ENCODE measurements at places on chromosomes 2 and 18.

DNA sequence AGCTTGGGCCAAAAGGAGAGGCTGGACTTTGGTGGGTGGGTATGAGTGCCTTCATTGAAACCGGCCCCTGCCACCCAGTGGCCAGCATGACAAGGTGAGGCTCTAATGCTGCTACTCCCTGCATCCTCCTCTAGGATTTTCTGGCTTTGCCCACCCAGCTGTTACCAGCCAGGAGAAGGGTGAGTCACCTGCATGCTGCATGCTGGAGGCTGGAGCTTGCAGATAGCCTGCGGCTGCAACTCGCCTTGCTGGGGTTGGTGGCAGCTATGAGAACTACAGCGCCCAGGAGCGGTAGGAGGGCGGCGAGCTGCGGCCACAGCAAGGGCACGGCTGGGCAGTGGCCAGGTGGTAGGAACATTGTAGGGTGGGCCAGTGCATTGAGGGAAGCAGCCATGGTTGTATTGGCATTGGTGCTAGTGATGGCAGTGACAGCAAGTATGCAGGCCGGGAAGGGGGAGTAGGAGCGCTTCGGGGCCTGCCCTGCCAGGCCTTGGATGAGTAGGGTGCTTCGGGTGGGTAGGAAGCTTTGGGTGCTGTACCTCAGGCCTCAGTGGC, 75.4 kb upstream of the SLC35G4 start:
- no peak for DNase-seq

- no peak for DNase-seq
Measured at GRCh38 chr18:36107477-36107876, 21.7 kb downstream of the SLC39A6 start.

- no peak for DNase-seq
Measured at GRCh38 chr2:101740555-101740964, 43.1 kb downstream of the MAP4K4 start.

- DNase-seq, result no peak
Measured at GRCh38 chr18:8656232-8656631, 47.0 kb downstream of the RAB12 start.

DNA sequence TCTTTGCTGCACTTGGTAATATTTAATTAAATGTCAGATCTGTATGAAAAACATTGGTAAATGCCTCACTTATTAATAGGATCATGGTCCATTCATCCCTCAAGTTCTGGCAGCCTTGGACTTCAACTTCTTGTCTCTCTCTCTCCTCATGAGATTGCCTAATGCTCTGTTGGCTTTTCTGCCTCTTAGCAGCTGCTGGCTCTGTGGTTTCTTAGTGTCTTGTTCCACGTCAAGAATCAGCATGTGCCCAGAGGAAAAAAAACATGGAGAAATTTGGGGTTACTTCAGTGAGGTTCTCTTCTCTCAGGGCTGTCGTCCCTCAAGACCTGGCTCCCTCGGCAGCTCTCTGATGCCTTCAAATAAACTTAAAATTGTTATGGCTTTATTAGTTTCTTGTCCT, 75.4 kb downstream of the TAF4B start:
- DNase-seq, result no peak

- DNase-seq, result no peak
Measured at GRCh38 chr2:163887182-163887581, 151.4 kb upstream of the FIGN start.

GRCh38 chr18:76456823-76457222, 38.2 kb downstream of the ZNF516 start:
- no peak for DNase-seq

DNA sequence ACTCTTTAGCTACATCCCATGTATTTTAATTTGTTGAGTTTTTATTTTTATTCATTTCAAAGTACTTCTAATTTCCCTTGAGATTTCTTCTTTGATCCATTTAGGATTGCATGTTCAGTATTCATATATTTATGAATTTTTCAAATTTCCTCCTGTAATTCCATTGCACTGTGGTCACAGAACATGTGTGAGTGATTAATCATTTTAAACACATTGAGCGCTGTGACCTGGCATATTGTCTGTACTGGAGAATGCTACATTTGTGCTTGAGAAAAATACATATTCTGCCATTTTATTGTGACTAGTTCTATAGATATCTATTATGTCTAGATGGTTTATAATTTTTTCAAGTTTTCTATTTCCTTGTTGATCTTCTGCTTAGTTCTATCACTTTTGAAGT, 353.7 kb downstream of the RAD51AP2 start:
- DNase-seq, result no peak

- no peak for DNase-seq
Measured at GRCh38 chr2:85429213-85429923, 10.9 kb downstream of the SH2D6 start.

DNA sequence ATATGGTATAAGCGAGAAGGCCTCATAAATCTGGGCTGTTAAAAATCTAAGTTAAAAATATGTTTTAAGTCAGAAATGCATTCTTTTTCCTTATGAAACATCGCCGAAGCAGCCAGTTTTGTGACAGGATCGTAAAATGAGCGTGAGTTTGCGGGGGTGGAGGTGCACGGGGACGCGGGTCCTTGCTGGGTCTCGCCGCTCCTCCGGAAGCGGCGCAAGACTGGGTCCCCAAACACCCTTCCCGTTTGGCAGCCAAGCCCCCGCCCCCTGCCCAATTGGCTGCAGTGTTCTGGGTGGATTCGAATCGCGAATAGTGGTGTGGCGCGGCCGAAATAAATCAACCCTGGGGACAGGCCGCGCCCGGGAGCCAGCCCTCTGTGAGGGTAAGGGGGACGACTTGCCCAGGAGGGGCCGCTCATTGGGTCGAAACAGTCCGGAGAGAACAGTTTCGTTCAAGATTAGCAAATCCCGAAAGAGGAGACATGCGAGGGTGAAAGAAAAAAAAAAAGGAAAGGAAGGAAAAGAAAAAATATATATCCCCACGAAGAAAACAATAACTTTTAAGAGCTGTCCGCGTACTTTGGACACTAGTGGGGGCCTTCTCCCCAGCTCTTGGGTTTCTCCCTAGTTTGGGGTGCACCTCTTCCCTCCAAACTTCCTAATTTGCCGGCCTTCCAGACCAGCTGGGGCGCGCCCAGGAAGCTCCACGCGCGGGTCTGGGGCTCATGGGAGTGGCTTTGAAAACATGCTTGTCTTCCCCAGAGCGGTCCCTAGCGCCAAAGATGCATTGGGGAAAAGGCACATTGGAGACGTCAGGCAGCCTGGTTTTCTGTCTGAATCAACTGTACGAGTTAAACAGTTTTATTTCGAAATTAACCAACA, 3.1 kb upstream of the GATA6 start:
- no peak for DNase-seq

GRCh38 chr2:197264332-197264731, 46.2 kb downstream of the ANKRD44 start:
- DNase-seq, result no peak

DNA sequence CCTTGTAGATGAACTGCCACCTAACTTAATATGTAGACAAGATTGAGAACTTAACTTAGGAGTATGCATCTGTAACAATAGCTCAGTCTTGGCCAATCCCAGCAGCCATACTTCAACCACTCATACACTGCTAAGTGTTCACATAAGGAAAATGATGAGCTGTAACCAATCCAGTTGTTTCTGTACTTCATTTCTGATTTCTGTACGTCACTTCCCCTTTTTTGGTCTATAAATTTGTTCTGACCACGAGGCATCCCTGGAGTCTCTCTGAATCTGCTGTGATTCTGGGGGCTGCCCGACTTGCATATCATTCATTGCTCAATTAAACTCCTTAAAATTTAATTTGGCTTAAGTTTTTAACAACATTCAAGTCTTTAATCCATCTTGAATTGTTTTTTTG, 6.4 kb downstream of the SH3YL1 start:
- no peak for DNase-seq

DNA sequence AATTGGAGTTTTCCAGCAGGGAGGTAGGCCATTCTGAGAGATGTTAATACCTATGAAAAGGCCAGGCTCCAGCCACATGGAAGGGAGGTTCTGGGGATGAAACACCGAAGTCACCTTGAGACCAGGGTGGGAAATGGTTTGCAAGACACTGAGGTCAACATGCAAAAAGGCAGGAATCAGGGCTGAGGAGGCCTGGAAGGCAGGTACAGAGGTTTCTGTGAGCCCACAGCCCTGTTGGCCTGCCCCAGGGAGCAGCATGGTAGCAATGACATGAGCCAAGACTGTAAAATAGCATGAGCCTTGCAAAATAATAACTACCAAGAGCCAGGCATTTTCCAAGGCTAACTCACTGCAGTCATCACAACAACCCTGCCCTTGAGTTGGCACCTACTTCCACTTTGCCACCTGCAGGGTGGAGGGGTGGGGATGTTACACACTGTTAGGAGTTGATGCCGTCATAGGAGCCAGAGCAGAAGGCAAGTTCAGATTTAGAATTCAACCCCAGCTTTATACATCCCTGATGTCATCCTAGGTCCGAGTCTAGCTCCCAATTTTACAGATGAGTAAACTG, 61.3 kb downstream of the ZBTB7C start:
- no peak for DNase-seq

DNA sequence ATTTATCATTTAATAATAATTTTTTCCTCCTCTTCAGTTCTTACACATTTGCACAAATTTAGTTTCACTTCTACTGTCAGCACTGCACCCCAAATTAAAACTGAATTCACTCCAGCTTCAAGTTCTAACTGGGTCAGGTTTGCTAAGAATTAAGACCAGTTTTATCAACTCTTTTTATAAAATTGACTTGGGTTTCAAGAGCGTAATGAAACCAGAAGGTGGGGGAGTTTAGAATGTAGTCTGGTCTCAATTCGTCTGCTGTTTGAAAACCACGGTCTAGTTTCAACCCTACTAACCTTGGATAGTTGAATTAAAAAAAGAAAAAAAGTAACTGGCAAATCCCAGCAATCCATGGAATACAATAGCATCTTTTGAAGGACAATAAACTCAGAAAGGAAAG, 14.3 kb upstream of the CTLA4 start:
- no peak for DNase-seq

GRCh38 chr2:11281186-11281585, 63.2 kb downstream of the ROCK2 start:
- DNase-seq, result no peak

- no peak for DNase-seq
Measured at GRCh38 chr2:196276421-196276820, 105.0 kb upstream of the STK17B start.

- no peak for DNase-seq
Measured at GRCh38 chr2:156539086-156539860, 103.1 kb downstream of the GPD2 start.

- DNase-seq, result no peak
Measured at GRCh38 chr18:32530947-32531651, 60.4 kb upstream of the GAREM1 start.

- DNase-seq, result no peak
Measured at GRCh38 chr2:232372231-232373208, 6.0 kb upstream of the ALPP start.

- DNase-seq, result no peak
Measured at GRCh38 chr2:23617167-23617810, 232.3 kb downstream of the KLHL29 start.

DNA sequence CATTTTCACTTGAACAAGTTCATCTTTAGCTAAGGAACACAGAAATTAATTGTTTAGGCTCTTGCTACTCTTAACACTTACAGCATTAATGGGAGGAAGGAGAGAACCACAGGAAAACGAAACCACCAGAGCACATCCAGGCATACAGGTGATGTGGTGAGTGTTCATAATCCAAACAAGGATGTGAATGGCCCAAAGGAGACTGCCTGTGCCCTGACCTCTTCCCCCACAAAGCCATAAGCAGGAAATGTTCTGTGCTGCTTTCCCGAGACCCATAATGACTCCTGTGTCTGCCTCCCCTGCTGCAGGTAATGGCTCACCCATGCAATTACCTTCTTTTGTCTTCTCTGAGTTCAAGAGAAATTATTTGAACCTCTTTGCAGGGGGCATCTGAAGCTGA, 295.9 kb upstream of the LINC00305 start:
- no peak for DNase-seq

DNA sequence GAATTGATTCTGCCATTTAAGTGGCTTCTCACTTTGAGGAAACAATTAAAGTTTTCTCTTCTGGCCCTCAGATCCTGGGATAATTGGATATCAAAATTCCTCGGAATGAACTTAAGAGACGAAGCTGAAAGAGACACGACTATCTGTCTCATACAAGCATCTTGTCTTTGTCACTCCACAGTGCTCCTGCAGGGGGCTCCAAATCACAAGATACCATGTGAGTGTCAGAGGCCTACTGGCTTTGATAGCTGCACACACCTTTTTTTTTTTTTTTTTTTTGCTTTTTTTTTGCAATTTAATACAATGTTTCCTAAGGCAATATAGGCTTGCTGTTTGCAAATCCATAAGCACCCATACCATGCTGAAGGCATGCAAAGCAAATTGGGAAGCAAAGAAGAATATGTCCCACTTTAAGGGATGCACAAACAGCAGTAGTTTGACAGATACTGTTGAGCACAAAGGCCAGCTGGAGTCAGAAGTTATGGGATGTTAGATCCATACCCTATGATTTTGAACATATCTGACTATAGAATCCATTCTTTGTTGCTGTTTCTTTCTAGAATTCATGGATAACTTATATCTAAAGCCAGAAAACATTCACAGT, 109.0 kb upstream of the CBLN2 start:
- no peak for DNase-seq

DNA sequence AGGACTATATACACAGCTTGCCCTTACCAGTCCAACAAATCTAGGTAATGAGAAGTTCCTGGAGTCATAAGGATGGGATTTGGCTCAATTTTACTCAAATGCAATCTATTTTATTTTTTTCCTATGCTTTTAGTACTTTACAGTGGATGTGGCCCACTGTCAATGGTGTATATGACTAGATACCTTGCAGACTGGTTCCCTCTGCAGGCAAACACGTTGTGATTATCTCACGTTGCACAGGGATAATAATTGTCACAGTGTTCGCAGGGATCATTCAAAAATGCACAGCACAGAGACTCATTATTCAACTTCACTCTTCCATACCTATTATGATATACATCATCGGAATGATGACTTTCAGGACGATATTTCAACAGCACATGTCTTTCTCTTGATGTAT, 359.7 kb downstream of the MBD2 start:
- no peak for DNase-seq

GRCh38 chr2:71862921-71863320, 284.7 kb downstream of the CYP26B1 start:
- no peak for DNase-seq

- DNase-seq, result no peak
Measured at GRCh38 chr18:41647914-41648313, 307.1 kb upstream of the PIK3C3 start.

GRCh38 chr2:121860033-121860757, 104.7 kb downstream of the TSN start:
- DNase-seq, result no peak

DNA sequence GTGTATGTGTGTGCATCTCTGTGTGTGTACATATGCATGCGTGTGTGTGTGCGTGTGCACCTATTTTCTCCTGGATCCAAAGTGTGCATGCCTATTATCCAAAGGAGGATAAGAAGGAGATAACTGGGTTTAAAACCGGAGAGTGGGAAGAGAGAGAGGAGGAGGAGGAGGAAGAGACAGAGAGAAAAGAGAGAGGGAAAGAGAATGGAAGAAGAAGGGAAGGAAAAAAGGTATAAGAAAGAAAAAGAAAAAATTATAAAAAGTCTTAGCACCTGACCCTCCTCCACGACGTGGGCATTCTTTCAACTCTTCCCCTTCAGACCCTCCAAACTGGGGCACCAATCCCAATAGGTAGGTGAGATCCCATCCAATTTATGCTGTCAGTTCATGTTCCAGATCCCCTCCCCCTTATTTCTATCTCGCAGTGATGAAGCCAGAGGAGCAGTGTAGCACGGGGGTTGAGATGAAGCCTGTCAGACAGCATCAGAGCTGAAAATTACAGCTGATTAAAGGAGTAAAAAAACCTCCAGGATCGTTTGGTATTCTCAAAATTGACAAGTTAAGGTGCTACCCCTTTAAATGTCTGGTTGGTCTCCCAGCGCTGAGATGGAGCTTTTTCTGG, 386.7 kb upstream of the ATP5MC3 start:
- DNase-seq, result no peak

Data from left renal pelvis (tissue), 4 donors.